Thoracic aorta (tissue), 2 donors: ENCODE measurements at places on chromosomes 11 and 22.

- no peak overlapping the region for H3K27ac ChIP-seq
- no peaks in the 10 kb centered on the region for H3K27me3 ChIP-seq
- H3K4me3 ChIP-seq: no peak overlapping the region
- DNase-seq: no peak
Observed at GRCh38 chr11:22177186-22177585, 15.7 kb upstream of the ANO5 start.

DNA sequence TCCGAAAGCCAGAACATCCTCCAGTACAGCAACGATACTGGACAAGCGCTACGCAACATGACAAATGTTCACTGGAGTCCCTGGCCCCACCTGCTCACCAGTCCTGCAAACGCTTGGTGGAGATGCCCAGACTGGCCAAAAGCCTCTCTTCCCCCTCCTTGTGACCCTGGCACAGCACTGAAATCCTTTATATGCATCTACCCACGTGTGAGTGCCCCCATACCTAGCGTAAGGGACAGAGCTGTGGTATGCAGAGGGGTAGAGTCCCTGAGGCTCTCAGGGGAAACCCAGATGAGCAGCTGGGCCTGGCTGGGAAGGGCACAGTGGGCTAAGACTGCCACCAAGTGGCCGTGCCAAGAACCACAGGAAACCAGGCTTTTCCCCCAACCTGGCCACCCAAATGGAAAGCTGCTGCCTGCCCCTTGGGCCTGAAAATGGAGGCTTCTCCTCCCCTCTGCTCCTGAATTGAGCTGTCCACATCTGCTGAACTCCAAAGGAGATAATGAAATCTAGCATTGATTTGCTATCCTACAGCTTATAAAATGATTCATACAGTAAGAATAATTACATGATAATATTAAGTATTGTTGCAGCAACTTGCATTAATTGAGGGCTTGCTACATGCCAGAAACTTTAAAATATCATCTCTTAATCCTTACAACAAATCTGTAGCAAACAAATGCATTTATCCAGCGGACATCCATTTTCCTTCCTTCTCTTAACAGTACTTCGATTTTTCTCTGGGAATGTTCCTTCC, 24.8 kb upstream of the TTC12 start:
- no peak overlapping the region for H3K4me3 ChIP-seq
- H3K36me3 ChIP-seq: no peaks in the 10 kb centered on the region

- no peak for DNase-seq
- H3K4me1 ChIP-seq: no peaks in the 10 kb centered on the region
- H3K27me3 ChIP-seq: no peaks in the 10 kb centered on the region
- H3K4me3 ChIP-seq: no peak overlapping the region
- no peak overlapping the region for H3K27ac ChIP-seq
Observed at GRCh38 chr11:22079133-22079872, 113.6 kb upstream of the ANO5 start.

GRCh38 chr11:75345455-75346160, 5.9 kb downstream of the ARRB1 start:
- H3K4me3 ChIP-seq: no peak overlapping the region
- no peaks in the 10 kb centered on the region for H3K27me3 ChIP-seq
- DNase-seq: no peak
- peaks cover 22% of the 10 kb centered on the region for H3K4me1 ChIP-seq
- no peak overlapping the region for H3K27ac ChIP-seq
